ENCODE measurements at places on chromosomes 12 and 14.

DNA sequence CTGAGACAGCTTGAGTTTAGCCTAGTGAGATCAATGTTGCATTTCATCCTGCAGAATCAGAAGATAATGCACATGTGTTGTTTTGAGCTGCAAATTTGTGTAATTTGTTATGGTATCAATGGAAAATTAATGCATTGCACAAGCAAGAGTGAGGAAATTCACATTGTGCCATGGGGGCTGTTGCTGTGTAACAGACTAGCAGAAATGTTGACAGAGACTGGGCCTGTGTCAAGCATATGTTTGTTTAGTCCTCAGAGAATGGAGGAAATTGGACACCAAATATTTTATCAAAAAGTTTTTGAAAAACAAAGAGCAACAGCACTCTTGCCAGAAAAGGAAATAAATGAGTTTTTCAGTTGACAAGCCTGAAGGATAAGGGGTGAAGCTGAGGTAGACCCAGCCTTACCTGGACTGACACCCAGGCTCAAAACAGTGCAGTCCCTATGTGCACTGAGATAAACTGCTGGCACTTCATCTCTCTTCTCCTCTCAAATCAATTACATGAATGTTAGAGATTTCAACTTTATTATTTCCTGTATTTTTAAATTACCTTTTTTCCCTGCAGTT is 1150.0 kb downstream of the FSCB start:
- DNase-seq: no peak

GRCh38 chr12:71551529-71551928 is 111.9 kb downstream of the LGR5 start:
- no peak for DNase-seq

DNA sequence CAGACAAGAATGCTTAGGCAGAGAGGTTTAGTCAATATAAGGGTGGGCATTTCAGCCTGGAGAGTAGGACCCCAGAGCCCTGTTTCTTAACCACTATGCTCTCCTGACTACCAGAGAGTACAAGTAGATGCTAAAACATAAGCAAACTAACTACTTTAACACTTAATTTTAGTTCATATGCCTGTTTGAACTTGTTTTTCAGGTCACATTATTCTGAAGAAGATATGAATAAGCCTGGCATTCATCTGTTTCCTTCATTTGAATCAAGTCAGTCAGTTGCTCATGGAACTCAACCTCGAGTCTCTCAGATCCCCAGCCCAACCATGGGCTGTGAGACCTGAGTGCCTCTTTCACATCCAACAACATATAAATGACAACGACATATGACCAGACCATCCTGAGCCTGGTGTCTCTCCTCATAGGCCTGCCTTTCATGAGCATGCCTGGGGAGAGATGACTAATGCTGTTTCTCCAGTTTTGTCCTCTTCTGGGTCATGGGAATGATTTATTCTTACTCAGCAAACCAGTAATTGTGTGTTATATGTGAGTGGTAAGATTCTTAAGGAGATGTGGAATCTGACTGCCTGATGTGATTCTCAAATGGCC is 251.1 kb upstream of the BTG1 start:
- no peak for DNase-seq

- no peak for DNase-seq
Measured at GRCh38 chr12:65673156-65673690, 151.1 kb upstream of the HMGA2 start.

GRCh38 chr12:57031138-57031725 is 14.9 kb upstream of the TAC3 start:
- DNase-seq: peak; percentile 54

GRCh38 chr12:44063671-44064070 is 227.8 kb downstream of the TMEM117 start:
- DNase-seq: no peak

GRCh38 chr14:96162265-96162664 is 42.4 kb upstream of the BDKRB2 start:
- no peak for DNase-seq

- no peak for DNase-seq
Measured at GRCh38 chr14:25837551-25837965, 760.3 kb downstream of the NOVA1 start.

- no peak for DNase-seq
Measured at GRCh38 chr14:22598896-22599244, 770 bp downstream of the ABHD4 start.

DNA sequence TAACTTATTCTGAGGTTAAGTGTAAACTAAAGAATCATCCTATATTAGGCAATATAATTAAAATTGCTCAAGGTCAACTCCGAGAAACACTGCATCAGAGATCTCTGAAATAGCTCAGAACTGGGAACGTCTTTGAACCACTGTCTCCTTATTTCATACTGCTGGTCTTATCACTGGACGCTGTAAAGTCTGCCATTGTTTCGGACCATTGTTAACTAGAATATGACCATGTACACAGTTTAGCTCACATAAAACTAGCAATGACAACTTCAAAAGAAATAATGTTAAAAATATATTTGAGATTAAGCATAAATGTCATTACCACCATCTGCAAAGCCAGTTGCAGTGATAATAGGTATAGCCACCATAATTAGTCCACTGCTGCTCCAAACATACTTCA is 2.9 kb downstream of the ABCD2 start:
- no peak for DNase-seq

DNA sequence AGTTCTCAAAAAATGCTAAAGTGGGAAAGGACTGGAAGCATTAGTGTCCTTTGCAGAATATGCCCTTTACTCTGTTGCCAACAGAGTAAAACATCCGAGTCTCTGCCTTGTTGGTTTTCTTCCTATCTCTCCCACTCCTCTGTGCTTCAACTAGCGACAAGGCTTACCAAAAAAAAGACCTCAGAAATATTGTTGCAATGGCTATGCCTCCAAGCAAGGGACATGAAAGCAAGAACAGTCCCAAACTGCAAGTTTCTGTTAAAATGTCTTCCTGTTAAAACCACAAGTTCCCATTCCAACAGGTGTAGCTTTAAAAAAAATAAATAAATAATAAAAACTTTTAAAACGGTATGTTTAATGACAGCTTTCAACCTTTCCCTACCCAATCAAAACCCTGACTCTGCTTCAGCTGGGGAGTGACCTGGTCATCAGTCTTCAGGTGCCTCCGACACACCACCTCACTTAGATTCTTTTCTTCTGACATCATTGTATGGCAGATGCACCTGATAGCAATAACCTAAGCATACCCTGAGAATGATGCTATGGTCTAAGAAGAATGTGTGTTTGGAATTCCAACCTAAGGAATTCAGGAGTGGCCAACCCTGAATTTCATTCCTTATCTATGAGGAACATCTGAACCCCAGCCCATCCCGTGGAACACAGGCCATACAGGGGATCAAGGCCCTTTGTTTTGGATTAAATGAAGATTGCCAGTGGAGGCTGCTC is 81.0 kb downstream of the RPS29 start:
- DNase-seq: no peak

- no peak for DNase-seq
Measured at GRCh38 chr14:65784574-65784973, 372.0 kb downstream of the FUT8 start.

GRCh38 chr12:2959505-2960389 is 550 bp downstream of the TEAD4 start:
- DNase-seq: no peak

DNA sequence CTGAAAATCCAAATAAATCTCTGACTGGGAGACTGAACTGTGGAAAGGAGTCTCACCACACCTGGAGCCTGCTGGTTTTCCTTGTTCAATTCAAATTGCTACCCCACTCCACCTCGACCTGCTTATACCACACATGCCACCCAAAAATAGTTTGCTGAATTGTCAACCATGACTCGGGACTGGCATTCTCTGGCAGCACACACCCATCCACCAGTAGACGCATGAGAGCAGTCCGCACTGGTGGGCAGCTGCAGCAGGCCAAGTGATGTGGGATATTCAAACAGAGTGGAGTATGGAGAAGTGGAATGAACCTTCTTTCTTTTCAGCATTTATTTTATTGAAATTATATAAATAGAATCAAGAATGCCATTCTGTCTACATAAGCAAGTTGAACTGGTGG is 38.7 kb upstream of the SYCP3 start:
- DNase-seq: no peak

DNA sequence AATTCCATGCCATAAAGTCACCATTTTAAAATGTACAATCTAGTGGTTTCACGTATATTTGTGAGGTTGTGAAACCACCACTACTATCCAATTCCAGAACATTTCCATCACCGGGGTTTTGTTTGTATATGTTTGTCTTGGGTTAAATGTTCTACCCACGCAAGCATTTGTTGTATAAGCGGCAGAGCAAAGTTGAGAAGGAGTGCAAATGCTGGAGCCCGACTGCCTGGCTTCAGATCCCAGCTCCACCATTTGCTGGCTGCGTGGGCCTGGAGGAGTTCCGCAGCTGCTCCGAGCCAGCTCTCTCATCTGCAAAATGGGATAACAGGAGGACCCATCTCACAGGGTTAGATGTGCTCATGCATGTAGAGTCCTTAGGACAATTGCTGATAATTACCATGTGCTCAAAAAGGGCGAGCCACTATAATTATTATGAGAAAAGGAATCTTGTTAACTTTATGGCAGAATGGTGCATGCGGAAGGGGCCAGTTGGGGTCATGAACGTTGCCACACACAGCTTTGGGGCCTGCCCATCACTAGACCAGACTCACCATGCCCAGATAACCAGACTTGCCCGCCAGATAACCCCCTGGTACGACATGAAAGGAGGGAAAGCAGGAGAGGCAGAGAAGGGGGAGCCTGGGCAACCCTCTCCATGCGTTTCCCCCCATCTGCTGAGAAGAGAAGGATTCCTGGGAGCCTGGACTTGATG is 6.4 kb downstream of the ACTN1 start:
- DNase-seq: no peak

DNA sequence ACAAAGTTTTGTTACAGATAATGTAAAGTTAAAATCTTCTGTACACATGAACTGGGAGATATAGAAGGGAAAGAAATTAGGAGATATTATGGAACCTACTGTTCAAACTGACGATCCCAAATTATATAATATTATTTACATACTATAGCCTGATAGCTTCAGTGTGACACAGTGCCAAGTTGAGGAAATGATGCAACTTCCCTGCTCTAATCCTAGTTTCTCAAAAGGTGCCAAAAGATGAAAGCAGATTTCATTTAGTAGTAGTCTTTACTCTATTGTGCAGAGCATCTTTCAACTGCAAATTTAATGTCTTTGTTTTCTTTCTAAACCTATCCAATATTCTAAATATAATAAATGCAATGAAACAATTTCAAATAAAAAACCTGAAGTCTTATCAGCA is 46.9 kb downstream of the COCH start:
- no peak for DNase-seq

DNA sequence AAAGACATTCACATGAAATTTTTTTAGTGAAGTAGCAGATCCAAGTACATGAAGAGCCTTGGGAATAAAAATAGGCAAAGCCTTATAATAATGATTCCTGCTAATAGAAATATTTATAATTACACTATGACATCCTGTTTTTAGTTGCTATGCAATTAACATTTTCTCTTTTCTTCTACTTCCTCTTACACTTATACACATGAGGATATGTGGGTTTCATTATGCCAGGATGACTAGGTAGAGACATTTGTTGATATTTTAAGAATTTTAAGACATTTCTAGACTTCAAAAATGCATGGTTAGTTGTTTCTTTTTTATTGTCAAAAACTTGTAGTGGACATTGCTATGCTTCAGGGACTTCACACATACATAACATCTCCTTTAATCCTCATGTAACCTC is 326.8 kb downstream of the SYT1 start:
- no peak for DNase-seq

DNA sequence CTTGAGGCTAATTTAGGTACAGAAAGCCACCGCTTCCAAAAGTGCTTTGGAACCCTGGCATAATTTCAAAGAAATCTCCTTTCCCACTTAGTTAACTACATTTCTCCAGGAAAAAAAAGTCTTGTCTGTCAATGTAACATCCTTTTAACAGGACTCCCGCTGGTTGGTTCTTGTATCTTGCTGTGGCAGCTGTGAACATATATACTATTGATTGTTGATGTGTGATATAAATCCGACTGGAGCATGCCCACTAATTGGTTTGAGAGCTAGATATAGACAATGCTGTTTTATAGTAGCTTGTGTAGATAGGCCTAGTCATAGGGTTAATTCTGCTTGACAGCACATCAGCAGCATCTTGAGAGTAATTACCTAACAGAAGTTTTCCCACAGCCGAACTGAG is 89.6 kb downstream of the MSRB3 start:
- no peak for DNase-seq

DNA sequence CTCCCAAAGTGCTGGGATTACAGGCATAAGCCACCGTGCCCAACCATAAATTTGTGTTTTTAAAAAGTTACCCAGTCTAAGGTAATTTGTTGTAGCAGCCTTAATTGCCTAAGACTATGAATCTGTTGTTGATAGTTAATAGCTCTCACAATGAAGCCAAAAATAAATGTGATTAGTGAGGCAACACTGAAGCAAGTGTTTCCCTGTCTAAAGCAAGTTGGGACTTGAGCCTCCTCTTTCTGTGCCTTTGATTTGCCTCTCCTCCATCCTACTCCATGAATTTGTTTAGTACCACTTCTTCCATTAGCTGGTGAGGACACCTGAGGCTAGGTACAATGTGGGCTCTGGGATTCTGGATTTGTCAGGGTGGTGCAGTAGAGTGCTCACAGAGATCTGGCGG is 36.8 kb downstream of the DAAM1 start:
- DNase-seq: no peak

DNA sequence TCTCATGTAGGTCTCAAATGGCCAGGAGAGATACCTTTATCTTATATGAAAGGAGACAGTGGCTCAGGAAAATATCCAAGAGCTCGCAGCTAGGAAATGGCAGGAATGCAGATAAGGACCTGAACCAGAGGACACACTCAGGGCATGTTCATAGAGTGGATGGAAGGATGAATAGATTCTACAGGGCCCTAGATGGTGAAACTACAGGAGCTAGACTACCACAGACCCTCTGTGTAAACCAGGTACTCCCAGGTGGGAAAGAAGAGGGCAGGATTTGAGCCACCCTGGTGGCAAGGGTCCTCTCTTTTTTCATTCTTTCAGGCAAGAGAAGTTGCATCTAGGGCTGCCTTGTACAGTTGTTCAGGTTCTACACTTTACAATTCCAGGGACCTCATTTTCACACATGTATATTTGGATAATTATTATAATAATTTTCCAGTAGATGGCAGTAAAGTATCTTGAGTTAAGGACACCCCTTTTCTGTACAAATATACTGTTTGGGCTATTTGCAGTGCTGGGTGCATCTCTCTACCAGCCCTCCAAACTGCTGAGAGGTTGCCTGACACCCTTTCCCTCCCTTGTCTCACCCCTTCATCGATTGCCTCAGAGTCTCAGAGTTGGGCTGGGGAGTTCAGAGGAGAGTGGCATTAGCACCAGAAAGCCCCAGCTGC is 10.5 kb upstream of the ZDHHC22 start:
- no peak for DNase-seq

DNA sequence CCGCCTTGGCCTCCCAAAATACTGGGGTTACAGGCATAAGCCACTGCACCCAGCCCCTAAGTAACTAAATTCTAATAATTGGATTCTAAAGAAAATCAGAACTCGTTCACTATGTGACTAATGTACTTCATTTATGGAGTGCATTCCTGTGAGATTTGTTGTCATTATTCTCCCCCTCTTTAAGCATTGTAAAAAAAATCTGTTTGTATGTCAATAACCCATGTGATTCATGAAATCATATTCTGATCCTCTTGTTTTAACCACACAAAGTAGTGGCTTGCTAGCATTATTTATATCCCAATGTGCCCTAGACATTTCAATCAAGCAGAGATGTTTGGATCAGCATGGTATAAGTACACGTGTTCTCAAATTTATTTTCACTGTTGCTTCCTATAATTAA is 78.2 kb upstream of the OSBPL8 start:
- no peak for DNase-seq
